GM04504 (cell line): ENCODE measurements at places on chromosomes 16 and 17.

DNA sequence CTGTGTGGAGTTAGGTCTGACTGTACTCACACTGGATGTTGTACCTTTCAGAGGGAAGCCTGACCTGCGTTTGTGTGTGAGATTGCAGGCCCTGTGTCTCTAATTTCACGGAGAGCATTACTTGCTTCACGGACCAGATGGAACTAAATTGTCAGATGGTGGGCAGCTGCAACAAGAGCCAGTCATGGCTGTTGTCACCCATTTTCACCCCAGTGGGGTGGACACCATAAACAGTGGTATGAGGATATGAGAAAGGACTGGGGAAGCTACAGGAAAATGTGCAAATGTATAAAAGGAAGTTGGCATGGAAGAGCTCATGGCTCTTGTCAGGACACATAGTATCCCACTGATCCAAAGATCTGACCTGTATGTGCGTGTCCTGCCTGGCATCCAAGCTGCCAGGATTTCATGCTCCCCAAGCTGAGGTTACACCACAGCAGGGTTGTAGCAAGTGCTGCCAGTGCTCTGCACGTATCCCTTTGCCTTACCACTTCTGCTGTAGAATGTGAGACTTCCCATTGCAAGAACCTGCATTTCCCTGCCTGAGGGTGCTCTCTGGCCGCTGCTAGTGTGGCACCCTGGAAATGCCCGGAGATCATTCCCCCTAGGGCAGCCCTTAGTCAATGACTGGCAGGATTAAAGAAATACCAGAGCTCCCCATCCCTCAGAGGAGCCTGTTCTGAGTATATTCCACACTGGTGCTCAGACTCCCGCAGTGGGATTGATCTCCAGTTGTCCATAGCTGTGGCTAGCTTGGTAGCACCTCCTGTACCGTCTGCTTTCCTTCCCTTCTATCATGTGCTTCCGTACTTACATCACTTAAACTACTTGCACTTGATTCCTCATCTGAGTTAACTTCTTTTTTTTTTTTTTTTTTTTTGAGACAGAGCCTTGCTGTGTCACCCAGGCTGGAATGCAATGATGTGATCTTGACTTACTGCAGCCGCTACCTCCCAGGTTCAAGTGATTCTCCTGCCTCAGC is 70.4 kb upstream of the TANC2 start:
- no peak for DNase-seq

DNA sequence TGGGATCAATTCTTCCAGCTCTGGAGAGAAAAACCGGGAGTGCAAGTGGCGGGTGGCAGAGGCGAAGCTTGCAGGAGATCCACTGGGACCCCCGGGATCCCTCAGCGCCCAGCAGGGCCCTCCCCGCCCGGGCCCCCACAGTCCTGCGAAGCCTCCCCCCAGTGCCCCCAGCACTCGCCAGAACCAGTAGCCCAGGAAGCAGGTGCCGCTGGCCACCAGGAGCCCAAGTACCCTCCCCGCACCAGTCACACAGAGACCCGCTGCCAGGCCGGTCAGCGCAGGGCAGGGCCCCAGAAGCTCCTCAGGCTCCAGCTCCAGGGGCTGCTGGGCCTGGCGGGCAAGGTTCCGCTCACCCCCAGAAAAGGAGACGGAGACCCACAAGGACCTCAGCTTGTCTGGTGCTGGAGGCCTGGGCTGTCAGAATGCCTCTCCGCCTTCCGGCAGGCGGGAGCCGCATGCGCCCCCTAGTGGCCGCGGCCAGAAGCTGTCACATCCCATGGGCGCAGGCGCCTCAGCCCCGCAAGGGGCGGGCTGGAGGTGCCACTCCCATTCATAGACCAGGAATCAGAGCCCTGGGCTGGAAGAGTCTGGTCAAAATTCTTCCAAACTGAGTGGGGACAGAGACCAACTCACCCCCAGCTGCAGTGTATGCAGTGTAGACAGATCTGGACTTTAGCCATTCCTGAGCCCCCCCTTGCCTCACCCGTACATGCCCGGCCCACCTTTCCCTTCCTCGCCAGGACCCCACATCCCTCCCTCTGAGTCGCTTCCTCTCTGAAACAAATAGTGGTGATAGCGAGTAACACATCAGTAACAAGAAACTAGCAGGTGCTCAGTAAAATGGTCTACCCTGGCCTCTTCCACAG is 1002.3 kb downstream of the KCNJ18 start:
- DNase-seq: no peak

- DNase-seq: no peak
Measured at GRCh38 chr17:8438441-8438840, 2.8 kb downstream of the NDEL1 start.

GRCh38 chr17:57544401-57544800 is 200.7 kb downstream of the CCDC182 start:
- no peak for DNase-seq

DNA sequence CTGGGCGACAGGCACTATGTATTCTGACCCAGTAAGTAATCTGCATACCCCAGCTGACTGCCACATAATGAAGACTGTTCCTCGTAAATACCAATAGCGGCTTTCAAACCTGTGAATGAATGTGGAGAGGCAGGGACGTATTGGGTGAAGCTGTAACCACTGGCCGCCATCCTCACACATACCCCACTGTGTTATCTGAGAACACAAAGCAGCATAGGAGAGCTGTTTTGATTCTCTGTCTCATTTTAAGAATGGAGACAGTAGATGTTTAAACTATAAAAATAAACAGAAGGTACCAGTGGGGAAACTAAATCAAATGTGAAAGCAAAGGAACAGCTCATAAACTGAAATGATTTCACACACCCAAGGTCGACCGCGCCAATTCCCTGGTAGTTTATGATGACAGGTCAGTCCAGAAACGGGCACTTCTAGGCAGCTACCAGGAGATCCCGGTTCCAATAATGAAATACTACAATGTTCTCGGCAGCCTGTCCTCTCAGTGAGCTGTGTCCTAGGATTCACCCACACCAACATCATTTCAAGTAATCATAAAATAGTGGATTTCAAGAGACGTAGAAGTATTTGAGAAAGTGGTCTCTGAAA is 109.7 kb downstream of the ADCY9 start:
- DNase-seq: no peak

- DNase-seq: no peak
Measured at GRCh38 chr17:77882481-77883212, 75.9 kb upstream of the TNRC6C start.
